ENCODE measurements at places on chromosomes 2 and 18.

- no peak for DNase-seq
These were observed 13.4 kb downstream of the PPP1R1C start for GRCh38 chr2:181998891-181999654.

- no peak for DNase-seq
These were observed 131.5 kb downstream of the PPP1R1C start for GRCh38 chr2:182117196-182117595.

DNA sequence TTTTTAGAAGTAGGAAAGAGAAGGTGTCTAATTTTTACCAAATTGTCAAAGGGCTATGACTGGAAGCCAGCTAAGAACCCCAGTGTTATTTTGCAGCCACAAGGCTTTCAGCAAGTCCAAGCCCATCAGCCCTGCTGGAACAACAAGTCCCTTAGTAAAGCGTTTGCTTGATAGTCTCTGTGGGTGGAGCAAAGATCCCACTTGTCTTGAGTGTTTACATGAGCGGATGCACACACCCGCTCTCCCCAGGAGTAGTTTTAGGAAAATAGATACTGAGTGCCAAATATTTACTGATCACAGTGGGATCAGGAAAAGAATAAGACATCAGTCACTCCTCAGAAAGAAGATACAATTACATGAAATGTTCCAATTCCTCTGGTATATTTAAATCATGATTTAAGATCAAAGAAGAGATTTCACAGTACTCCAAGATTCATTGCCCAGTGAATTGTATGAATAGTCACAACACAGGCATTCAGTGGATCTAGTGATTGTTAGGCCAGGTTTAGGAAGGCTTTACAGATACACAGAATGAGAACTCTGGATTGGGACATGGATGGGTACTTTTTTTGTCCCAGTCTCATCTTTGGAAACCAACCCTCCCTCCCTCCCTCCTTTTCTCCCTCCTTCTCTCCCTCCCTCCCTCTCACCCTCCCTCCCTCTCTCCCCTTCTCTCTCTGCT is 514.9 kb downstream of the PTPRM start:
- no peak for DNase-seq

DNA sequence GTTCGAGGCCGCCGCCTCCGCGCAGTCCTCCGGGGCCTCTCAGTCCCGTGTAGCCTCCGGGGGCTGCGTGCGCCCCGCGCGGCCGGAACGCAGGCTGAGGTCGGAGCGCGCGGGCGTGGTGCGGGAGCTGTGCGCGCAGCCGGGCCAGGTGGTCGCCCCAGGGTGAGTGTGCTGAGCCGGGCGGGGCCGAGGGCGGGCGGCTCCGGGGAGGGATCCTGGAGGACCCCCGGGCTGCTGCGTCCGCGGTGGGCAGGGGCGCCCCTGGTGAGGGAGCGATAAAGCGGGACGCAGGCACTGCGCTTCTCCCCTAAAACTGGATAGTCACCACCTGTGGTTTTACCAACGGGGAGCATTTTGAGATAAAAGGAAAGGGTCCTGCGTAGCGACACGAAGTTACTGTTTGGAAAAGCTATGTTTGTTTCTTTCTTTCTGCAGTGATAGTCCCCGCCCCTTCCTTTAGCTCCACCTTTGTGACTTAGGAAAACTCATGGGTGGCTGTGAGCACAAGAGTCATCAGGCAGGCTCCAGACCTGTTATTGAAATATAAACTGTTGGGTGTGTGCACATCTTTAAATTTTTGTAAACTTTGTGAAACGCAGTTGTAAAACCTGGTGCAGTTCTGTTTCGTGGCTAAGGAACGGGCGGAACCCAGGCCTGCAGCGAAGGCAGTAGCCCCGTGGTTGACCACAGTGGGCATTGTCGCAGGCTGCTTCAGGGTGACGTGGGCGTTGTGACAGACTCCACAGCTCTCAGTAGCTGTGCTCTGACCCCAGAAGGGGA is 687 bp downstream of the CTDP1 start:
- no peak for DNase-seq

- no peak for DNase-seq
These were observed 864 bp downstream of the KLHL29 start for GRCh38 chr2:23385748-23386338.
